ENCODE measurements at places on chromosomes 13 and 19. TPM values are rescaled to one million over a fixed set of nuclear protein-coding genes. Genes with fewer than 3 reads are reported as not detected.
A peak's percentile ranks its signal among the peaks of the same experiment; 100 is the strongest.

DNA sequence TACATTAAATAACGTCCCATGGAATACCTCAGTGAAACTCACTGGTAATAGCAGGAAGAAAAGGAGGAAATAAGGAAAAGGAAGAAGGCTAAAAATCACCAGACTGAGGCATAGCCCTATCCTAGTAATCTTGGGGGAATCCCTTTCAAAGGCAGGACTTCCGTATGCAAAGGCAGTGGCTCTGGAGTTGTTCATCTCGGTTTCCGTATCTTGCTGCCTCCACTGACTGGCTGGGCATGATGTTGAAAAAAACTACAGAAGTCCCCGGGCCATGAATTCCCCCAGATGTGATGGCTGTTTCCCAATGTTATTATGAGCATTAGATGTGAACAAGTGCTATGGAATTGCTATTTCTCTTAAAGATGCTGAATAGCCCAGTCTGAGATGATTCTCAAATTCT is 5.5 kb downstream of the FPR2 start:
- DNase-seq, result no peak

- DNase-seq, result no peak
Observed at GRCh38 chr13:99555149-99555548, 53.9 kb downstream of the TM9SF2 start.

FFAR3 gene
- polyA plus RNA-seq, result not detected

TPTE2 gene
- polyA plus RNA-seq, result not detected

CEACAM20 gene
- polyA plus RNA-seq, result not detected

- no peak for DNase-seq
Observed at GRCh38 chr13:112067871-112068539, 1.1 kb downstream of the SOX1 start.

DNA sequence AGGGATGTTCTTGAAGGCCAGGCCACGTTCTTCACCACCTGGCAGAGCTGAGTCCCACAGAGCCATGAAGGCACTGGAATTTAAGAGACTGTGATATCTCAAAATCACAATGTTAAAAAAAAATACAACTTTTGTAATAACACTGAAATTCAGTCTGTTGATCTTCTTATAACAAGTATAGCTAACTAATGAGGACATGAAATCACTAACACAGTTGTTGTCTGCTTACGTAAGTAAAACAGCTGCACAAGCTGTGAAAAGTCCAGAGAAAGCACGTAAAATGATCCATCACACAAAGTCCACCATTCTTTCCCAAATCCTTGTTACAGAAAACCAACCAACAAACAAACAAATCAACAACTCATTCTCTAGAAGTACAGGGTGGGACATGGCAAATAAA is 32.9 kb downstream of the FLT3 start:
- peak; percentile 19 for DNase-seq

KDELR1 gene
- 125 TPM for polyA plus RNA-seq

- DNase-seq, result no peak
Observed at GRCh38 chr19:41364524-41365391, 809 bp upstream of the B9D2 start.

SHISA7 gene
- polyA plus RNA-seq, result 0.18 TPM

GRCh38 chr19:53132141-53132991 is at the start of gene ZNF415:
Gene ZNF415, minus strand, starts transcription at chr19:53132910. Its CDS starts 10,234 bp downstream, at chr19:53122676.
- DNase-seq, result peak; percentile 83

GRCh38 chr13:50250401-50250800 is 235.2 kb downstream of the KCNRG start:
- no peak for DNase-seq

DNA sequence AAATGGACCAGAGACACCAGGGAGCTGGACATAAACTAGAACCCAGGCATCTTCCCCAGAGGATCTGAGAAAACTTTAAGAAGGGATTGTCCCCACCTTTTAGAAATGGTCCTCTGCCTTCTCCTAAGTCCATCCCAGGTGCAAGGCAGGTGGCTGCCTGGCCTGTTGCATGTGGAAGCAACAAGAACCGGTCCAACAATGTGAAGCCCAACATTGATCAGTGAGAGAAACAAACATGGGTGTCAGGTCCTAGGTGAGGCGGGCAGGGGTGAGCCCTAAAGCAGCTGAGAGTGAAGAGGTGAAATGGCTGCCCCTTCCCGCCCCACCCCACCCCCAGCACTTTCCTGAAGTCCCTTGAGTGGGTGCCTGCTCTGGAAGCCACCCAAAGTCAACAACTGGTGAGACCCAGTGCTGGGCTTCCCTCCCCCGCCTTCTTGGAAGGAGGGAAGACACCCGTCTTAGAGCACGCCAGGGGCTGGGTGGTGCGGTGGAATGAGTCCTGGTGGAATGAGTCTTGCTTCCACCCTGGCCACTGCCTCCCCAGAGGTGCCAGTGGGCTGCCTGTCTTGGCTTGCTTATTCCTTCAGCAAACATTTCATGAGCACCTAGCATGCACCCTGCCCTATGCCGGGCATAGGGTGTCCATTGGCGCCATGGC is 1.7 kb downstream of the AP1M1 start:
- DNase-seq, result no peak

SMAD9 gene
- polyA plus RNA-seq, result 17.2 TPM

- DNase-seq, result no peak
Observed at GRCh38 chr19:8340341-8341096, 2.5 kb downstream of the KANK3 start.

DNA sequence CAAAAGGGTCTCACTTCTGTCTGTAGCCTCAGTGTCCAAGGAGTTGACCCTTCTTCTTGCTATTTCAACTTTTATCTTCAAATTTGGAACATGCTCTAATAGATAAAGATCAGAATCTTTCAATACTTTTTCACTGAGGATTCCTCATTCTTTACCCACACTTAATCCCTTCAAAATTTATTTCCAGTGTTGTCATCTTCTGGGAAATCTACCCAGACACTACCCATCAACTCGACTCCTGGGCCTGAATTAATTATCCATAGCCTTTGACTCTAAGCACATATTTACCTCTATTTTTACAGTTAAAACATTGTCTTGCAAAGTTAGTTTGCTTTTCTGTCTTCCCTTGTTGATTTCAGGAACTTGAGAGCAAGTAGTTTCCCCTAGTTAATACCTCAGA is 1022.5 kb downstream of the PCDH9 start:
- no peak for DNase-seq

DNA sequence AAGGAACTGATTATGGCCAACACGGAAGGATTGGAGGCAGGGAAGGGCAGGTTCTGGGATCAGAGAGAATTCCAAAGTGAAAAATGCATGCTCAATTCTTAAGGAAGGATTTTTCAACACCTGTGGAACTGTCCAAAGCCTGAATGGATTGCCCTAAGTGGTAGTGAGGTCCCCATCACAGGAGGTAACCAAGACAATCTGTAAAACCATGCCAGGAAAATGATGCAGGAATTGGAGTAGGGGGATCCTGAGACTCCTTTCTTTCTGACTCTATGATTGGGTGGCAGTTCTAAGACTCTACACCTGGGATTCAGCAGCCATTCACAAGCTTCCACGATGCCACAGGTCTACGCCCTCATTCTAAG is 56.5 kb upstream of the ZNRF4 start:
- no peak for DNase-seq

DKKL1 gene
- 2.4 TPM for polyA plus RNA-seq

DNA sequence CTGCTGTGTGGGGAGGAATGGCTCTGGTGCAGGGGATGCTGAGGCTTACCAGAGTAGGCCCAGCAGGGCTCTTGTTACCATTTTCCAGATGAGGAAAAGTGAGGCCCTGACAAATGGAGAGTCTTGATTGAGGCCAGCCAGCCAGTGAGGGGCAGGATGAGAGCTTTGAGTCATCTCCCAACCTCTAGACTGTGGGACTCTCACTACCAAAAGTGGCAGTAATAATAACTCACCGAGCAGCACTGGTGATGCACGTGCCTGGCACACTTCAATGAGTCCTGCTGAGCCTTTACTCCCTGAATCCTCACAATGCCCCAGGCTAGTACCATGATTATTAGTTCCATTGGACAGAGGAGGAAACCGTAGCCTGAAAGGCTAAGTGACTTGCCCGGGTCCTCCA is 7.8 kb downstream of the CIC start:
- no peak for DNase-seq

- no peak for DNase-seq
Observed at GRCh38 chr13:102299366-102299765, 102.5 kb downstream of the FGF14 start.

CLC gene
- 1.2 TPM for polyA plus RNA-seq

SUPT20H gene
- 53.8 TPM for polyA plus RNA-seq

DNA sequence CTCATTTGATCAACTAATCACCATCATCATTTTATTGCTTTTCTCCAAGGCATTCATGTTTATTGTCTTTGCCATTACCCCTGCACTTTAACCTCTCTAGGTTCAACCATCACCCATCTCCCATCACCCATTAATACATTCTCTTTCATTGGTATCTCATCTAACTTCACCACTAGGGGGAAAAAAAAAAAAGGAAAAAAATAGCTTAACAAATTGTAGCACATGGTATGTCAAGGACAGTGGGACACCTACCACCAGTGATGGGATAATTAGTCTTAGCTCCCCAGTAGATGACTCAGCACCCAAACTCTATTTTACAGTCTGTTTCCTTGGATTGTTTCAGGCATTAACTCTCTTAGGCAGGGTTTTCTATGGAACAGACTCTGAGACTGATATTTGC is 1770.2 kb upstream of the MIR17HG start:
- no peak for DNase-seq

DNA sequence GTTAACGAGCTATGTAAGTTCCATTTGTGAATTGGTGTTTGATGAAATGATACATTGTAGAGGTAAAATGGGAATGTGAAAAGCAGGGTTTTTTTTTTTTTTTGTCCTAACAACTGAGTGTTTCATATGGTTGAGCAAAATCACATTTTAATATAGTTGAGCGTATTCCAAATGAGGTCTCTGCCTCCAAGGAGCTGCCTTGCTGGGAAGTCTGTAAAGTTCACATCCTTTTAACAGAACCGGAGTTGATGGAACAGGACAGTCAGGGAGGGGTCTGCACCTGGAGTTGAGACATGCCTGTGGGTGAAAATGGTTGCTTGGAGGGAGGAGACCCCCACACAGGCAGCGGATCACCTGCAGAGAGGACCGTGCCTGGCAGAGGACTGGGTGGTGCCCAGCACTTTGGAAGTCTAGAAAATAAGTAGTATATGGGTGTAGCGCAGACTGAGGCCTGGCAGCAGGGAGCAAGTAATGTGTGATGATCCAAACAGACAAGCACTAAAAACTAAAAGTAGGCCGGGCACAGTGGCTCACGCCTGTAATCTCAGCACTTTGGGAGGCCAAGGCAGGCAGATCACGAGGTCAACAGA is 75.2 kb upstream of the UBAC2 start:
- peak; percentile 8 for DNase-seq

DNA sequence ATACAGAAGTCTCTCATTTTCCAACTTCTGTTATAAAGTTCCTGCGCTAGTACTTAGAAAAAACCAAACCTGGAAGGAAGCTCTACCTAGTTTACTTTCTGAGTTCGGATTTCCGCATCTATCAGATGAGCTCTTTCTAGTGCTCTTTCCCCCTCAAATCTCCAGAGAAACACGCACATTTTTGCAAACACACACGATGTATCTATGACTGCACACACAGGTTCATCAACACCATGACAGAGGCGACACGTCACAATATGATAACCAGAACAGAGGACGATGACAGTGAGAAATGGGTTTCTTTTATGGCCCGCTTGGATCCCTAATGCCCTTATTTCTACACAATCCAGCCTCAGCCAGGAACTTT is 629 bp upstream of the LRRC63 start:
- DNase-seq, result no peak

DNA sequence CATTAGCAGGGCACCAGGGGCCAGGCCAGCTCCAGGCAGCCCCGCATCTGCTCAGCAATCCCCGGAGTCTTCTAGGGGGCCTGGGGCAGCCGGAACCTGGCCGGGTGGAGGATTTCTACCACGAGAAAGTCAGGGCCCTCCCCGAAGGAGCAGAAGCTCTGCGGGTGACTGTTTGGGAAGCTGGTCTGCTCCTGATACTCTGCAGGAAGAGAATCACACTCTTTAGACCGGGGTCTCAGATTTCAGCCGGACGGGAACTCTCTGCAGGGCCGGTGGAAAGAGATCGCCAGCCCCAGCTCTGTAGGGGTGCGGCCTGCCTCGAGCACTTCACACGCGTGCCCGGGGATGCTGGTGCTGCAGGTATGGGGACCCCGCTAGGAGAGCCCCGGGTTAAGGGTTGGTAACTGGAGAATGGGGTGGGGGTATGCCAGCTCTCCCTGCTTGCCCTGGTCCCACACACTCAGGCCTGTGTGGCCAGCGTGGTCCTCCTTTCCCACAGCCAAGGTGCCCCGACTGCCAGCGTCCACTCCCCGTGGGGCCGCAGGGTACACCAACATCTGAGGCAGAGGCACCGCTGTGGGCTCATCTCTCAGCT is 20.1 kb downstream of the RASA3 start:
- no peak for DNase-seq

DNA sequence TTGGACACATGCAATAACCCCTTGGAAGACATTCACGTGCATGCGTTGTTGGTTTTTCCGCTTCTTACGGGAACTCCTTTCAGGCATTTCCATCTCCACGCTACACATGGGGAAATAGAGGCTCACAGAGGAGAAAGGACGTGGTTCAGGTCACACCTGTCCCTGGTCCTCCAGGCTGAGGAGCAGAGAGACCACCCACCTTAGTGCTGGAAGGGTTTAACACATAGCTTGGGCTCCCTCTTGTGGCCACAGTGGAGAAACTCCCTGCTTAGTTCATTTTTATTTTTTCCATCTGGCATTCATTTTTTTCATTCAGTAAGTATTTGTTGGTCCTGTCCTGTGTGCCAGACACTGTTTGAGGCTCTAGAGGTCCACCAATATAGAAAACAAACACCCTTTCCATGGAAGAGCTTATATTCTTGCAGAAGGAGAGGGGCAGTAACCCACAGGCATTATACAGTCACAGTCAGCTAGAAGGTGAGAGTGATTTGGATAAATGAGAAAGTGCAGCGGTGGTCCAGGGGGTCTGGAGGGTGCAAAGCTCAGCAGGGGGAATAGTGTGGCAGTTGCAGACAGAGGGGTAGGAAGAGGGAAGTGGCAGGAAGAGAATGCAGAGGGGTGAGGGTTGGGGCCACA is 24.2 kb upstream of the TTYH1 start:
- DNase-seq, result peak; percentile 58

- no peak for DNase-seq
Observed at GRCh38 chr19:50039968-50040367, 14.2 kb downstream of the ZNF473 start.

ZNF480 gene
- polyA plus RNA-seq, result 8.9 TPM
